Natural killer cell (primary cell): ENCODE measurements at places on chromosomes 6 and 20. TPM values are rescaled to one million over a fixed set of nuclear protein-coding genes. Genes with fewer than 3 reads are reported as not detected.
A peak's percentile ranks its signal among the peaks of the same experiment; 100 is the strongest.

The EYS gene
- total RNA-seq, result not detected

The FAM8A1 gene
- total RNA-seq, result 45.4 TPM

The ATP6V1G2 gene
- 1.0 TPM for total RNA-seq

The NRN1 gene
- total RNA-seq, result not detected

The PROKR2 gene
- not detected for total RNA-seq

The PHF1 gene
- 392 TPM for total RNA-seq

DNA sequence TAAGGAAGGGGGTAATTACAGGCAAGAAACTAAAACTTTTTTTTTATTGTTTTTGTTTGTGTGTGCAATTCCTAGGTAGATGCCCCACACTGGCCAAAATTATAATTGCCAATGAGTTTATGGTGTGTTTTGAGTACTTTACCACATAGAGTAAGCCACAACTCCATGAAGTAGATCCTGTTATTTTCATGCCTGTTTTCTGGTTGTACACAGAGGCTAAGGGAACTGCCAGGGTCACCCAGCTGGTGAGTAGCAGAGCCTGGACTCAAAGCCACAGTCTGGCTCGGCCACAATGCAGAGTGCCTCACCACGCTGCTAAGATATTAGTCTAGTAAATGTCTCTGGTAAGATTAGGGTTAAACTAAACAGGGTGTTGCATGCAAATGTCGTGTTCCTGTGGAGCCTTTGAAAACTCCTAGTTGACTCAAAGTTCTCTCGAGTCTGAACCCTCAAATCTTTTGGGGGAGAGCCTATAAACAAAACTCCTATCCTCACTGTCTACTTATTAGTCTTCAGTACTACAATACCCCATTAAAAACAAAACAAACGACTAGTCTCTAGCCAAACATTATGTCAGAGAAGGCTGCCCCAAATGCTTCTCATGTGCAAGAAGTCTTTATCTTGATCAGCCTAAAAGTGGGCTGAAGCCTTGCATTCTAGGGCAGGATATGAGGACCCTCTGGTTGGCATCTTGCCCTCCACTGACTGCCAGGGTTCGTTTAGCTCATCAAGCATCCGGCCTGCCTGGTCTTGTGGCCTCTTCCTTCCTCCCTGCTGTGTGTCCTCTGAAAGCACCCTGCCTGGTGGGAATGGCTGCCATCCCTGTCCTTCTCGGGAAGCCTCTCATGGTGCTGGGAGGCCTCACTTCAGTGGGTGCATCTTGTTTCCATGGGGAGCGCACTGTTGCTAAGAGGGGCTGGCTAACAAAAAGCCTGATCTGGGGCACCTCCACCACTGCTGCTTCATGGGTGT, 4.2 kb downstream of the DUSP22 start:
- DNase-seq, result peak; percentile 44

DNA sequence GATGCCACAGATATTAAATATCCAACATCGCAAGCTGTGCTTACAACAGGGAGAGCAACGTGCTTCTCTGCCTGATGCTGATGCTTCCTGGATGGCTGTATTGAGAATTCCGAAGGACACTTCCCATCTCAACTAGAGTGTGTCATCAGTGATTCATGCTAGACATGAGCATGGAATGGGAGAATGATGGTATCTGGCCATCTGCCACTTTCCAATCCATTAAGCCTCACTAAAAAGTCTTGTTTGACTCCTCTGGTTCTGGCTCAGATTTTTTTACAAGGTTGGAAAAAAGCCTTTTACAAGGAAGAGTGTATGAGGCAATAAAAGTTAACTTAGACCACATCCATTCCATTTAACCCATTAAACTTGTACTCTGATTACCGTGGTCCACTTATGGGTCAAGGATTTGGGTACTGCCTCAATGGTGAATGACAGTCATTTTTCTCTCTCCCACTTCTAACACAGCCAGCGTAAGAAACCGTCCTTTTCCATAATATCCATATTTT, 265.3 kb downstream of the UST start:
- DNase-seq, result no peak

DNA sequence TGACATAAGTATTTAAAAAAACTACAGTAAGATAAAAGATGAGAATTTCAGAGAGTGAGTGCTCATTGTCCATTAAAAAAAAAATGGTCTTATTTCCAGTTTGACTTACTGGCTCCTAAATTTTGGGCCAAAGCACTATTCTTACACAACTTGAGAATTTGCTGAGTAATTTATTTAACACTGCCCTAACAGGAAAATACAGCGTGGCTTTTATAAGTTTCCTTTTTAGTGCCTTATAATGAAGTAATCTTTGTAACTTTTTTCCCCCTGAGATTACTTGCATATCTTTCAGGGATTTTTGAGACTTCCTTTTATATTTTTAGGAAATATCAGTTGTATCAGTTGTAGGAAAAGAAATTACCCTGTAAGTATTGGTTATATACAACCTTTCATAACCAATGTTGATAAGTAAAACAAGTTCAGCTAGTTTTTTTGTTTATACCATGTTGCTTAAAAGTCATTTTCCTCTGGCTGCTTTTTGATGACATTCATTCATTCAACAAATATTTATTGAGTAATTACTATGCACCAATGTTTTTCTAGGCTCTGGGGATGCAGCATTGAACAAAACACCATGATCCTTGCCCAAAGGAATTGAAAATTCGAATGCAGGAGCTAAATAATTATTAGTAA, 106.4 kb upstream of the SGK1 start:
- DNase-seq, result no peak

GRCh38 chr6:20092071-20092566, 120.2 kb downstream of the MBOAT1 start:
- DNase-seq, result peak; percentile 57

- no peak for DNase-seq
Observed at GRCh38 chr6:111774346-111774703, 98.9 kb downstream of the FYN start.

GRCh38 chr6:81023007-81023582, 729.4 kb downstream of the TENT5A start:
- DNase-seq, result no peak

DNA sequence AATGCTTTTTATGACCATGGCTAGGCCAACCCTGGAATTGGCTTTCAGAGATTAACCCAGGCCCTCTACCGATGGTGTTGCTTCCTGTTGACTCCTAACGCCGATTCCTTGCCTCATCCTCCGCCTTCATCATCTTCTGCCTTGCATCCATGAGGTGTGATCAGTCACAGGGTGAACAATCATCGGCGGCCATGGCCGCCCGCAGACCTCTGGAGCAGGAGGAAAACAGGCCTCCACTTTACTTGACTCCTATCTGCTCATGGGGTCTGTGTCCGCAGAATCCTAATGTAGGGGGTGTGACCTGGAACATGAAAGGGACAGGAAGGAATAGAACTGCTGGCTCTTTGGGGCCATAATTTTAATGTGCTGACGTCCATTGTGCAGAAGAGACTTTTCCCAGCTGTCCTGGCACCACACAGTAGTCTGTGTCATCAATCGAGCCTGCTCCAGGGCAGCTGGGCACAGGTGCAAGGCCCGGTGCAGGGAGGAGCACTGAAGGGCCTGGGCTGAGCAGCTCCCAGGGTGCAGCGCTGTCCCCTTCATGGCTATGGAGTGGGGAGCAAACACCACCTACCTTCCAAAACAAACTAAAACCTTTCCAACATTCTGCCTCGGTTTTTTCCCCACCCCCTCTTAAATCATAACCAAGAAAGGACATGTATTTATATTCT, 8.0 kb downstream of the SLC22A3 start:
- no peak for DNase-seq

- DNase-seq, result no peak
Observed at GRCh38 chr6:32581315-32582095, 8.1 kb downstream of the HLA-DRB1 start.

DNA sequence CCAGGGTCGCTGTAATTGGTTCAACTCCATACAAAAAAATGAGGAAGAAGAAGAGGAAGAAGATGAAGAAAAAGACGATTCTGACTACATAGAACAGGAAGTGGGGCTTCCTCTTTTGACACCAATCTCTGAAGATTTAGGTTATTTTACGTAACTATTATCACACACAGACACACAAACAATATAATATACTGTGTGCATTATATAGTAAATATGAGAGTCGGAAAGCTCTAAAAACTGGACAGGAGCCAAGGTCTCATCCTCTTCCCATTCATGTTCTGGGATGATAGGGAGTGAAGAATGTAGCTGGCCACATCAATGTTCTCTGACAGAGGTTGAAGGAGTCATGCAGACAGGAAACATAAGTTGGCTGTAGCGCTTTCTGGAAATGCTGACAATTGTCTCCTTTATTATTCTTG, 13.3 kb downstream of the RSPH4A start:
- DNase-seq, result no peak

- DNase-seq, result no peak
Observed at GRCh38 chr20:20360464-20360863, 7.4 kb upstream of the INSM1 start.

DNA sequence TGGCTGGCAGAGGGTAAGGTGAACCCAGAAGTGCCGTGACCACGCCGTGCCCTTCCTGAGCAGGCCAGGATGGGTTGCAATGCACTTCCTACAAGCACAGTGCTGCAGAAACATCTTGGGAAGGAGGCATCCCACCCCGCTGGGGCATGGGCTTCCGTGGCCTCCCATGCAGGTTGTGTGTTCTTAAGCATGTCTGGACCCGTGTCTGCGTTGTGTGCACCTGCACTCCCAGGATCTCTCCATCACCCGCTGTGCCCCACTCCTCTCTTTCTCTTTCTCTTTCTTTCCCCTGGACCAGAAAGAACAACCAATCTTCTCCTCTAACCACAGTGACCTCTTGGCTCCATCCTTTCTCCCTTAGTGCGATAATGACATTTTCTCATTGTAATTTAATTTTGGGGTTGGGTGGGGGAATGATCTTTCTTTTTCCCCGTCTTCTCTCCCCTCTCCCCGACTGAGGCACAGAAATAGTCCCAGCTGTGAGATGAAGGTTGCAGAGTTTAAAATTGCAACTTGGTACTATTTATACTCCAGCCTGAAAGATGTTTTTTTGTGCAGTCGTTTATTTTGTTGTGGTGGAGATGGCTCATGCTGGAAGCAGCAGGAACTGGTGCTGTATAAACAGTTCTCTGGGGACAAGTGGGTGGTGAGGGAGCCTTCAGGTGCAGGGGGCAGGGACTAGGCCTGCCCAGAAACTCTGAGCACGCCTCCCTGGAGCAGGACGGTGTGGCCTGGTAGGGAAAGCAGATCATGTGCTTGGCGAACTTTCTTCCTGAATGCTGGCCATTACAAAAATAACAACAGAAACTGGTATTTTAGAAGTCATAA, 20.5 kb downstream of the BCAS4 start:
- DNase-seq, result peak; percentile 26

GRCh38 chr6:1619673-1620503, 10.2 kb downstream of the FOXC1 start:
- DNase-seq, result no peak

DNA sequence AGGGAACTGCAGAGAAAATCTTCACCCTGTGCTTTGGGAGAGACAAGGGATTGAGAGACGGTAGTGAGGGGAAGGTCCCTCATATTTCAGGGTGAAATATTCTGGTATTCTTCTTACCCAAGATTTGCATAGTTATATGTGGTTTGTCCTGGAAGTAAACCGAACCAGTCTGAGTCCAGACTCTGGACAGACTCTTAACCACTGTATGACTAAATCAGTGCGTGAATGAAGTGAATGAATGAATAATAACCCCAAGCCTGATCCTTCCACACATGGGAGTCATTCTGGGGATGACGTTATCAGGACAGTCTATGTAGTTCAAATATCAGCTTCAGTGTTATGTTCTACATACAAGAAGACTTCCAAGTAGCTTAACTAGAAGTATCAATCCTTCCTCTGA, 690.7 kb downstream of the KIF16B start:
- DNase-seq, result no peak

DNA sequence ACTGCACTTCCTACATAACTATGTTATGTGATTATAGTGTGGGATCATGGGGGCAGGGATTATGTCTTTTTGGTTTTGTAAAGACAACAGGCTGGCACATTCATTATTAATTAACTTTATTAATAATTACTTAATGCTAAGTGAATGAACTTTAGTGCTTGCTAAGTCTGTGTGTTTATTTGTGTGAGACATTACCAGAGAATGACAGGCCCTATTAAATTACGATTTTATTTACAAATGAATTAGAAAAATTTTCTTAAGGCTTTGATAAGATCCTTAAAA, 100.9 kb downstream of the CD83 start:
- no peak for DNase-seq

DNA sequence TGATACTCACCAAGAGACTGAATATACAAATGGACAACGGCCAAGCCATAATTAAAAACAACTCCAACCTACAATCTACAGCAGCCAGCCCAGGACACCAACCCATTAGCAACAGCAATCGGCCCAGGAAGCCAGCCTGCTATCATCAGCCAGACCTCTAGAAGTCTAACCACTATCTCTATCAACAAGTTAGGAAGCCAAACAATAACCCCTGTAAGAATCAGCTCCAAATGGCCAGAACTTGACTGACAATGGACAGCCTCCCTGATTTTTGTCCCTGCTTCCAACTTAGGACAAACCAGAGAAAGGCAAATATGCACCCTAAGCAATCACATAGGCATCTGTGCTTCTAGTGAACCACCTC, 511.8 kb upstream of the JARID2 start:
- DNase-seq, result no peak

- peak; percentile 68 for DNase-seq
Observed at GRCh38 chr20:38805958-38806854, 709 bp downstream of the PPP1R16B start.

- DNase-seq, result no peak
Observed at GRCh38 chr6:143734641-143735063, 56.9 kb downstream of the PHACTR2 start.

DNA sequence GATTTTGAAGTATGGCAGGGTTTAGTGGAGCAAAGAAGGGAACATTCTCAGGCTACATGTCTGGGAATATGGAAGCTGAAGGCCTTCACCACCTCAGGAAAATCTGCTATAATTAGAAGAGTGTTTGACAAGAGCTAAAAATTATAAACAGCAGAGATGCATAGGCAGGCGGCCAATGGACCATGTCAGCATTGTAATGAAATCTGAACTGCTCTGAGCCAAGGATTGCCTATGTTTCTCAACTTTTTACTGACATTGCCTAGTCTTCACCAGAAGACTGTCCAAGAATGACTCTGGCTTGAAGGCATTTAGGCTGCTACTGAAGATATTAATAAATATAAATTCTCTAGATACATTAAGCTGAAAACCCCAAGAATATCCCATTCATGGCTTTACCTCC, 84.1 kb downstream of the C6orf52 start:
- DNase-seq, result no peak

DNA sequence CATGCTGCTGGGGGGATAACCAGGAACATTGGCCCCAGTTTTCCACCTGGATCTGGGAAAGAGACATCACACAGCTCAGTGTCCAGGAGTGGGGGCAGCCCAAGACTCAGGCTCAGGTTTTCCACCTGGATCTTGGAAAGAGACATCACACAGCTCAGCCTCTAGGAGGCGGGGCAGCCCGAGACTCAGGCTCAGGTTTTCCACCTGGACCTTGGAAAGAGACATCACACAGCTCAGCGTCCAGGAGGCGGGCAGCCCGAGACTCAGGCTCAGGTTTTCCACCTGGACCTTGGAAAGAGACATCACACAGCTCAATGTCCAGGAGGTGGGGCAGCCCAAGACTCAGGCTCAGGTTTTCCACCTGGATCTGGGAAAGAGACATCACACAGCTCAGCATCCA, 361.6 kb downstream of the THBS2 start:
- no peak for DNase-seq
